Lower leg skin (tissue), 4 donors: ENCODE measurements at places on chromosomes 1 and 21.

DNA sequence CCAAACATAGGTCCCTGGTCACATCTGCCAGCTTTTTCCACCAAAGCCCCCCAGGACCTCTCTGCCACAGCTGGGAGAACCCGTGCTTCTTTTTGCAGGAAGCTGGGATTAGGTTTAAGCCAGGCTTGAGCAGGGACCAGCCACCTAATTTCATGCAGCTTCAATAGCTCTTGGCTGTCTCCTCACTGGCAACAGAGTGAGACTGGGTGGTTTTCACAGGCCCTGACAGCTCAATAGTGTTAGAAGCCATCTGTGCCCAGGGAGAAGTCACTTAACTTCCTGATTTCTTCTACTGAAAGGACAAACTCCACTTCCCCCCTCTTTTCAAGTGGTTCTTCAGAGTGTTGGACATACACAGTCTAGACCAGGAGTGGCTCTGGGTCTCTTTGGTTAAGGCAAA, 20.4 kb upstream of the SRSF4 start:
- DNase-seq, result no peak

DNA sequence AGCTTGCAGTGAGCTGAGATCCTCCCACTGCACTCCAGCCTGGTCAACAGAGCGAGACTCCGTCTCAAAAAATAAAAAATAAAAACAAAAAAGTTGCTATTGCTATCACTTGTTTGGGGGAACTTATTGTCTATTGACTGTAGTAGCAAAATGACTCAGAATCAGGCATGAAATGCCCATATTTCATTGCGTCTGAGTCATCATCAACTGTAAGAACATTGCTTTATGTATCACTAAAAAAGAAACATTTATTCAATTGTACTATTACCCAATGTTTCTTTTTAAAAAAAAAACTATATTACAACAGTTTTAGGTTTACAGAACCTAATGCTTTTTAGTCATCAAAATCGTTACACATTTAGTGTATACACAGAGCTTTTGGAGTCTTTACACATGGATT, 91.0 kb upstream of the FMN2 start:
- no peak for DNase-seq

- DNase-seq, result no peak
Observed at GRCh38 chr1:8629241-8630091, 188.0 kb downstream of the RERE start.

GRCh38 chr1:219958875-219959417, 30.6 kb upstream of the SLC30A10 start:
- DNase-seq, result no peak

- DNase-seq, result no peak
Observed at GRCh38 chr1:209937996-209938959, at the start of gene SYT14. Gene SYT14, plus strand, starts transcription at chr1:209938217. Its CDS starts 48 bp downstream, at chr1:209938265.

GRCh38 chr1:82598337-82598736, 797.6 kb downstream of the ADGRL2 start:
- no peak for DNase-seq

GRCh38 chr1:180237869-180238476, 7.9 kb downstream of the LHX4 start:
- DNase-seq, result no peak

- no peak for DNase-seq
Observed at GRCh38 chr1:214494706-214495105, 56.7 kb downstream of the PTPN14 start.

GRCh38 chr21:41877901-41878830, 978 bp downstream of the PRDM15 start:
- no peak for DNase-seq

DNA sequence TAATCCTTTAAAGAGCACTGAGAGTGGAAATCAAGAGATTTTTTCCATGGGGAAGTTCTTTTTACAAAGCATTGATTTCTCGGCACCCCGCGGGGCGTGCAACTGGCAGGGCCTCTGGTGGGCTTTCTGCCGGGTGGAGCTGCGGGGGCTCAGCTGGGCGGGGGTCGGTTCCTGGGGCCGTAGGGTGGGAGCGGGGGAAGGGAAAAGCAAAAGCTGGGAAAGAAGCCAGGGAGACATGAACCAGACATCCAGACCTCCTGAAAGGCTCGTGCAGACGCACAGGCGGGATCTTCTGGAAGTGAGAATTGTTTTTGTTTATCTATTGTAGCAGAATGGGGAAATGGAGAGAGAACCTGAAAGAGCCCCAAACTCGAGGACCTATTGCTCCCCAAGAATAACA, 235.2 kb downstream of the FAM72C start:
- no peak for DNase-seq

DNA sequence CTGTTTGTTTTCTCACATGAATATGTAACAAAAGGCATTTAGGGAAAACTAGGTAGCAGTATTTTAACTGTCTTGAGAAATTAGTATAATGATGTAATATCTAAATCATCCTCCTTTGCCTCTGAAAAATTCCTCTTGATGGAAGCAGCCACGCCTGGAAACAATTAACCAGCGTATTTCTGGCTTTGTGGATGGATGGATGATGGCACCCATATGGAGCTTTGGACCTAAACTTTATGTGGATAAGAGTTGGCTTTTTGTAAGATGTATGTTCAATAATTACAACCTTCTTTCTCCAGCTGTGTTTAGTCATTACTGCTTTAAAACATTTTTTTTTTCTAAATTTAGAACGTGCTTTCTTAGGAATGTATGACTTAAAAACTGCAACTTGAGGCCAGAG, 12.7 kb downstream of the CDCA8 start:
- no peak for DNase-seq

DNA sequence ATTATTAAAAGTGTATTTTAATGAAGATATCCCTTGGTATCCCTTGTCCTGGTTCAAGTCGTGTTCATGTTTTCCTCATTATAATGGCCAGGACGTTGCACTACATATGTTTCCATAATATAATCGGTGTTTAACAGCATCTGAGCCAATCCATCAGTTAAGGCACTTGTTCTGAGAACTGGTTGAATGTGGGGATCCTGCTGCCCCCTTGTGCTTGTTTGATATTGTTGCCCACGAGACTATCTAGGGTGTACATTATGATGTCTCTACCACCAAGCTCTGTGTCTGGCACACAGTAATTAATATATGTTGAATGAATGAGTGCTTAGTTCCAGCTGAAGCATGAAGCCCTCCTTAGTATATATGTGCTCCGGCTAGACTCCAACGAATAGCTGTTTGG, 193.0 kb downstream of the CACNA1E start:
- no peak for DNase-seq

- DNase-seq, result no peak
Observed at GRCh38 chr1:181124291-181124751, 35.8 kb downstream of the IER5 start.

GRCh38 chr1:90964444-90965035, 57.3 kb downstream of the ZNF644 start:
- DNase-seq, result no peak

DNA sequence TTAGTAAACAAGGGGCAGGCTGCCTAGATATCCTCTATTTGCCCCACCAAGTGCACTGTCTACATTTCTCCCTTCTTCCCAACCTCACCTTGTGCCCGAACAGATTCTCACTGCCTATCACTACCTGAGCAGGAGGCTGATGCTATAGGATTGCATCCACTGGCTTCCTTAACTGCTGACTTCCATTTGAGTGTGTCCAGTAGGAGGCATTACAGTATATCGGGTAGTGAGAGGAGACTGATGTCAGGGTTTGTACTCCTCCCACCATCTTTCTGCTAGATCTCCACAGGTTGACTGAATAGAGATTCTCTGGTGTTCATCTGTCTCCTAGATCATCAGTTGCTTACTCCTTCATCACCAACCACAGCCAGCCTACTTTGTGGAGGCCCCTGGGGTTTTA, 796.3 kb downstream of the LRRIQ3 start:
- no peak for DNase-seq

DNA sequence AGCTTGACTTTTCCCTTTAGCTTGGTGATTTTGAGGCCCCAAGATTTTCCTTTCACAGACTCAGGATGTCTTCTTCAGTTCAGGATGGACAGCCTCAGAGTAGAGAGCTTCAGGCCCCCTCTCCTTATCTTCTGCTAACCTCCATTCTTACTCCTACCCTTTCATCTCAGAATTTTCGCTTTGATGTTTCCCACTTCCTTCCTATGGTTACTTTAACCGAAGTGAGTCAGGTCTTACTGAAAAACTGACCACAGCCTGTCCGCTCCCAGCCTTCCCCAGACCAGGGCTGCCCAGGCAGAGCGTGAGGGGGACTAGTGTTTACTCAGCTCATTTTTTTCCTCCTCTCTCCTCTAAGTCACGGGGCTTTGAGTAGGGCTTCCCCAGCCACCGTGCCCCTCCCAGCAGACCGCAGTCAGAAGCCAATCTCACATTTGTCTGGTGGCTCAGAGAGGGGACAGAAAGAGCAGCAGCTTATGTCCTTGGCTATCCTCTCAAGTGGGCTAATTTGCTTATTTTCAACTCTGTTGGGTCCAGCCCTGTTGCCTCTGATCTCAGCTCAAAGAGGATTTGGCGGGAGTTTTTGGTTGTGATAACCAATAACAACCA, 4.2 kb upstream of the IL19 start:
- peak; percentile 36 for DNase-seq

DNA sequence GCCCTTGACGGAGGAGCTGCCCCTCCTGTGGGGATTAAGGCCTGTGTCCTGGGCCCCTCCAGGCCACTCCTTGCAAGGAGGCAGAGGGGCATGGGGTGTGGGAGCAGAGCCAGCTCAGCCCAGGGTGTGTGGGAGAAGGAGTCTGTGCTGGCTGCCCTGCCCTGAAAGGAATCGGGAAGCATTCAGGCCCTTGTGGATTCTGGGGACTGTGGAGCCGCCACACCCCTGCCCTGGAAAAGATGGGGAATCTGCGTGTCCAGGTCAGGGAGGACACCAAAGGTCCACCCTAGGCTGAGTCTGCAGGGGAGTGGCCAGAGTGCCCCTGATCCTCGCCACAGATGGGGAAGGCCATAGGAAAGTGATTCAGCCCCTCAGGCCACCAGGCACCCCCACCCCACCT, 16.5 kb upstream of the PRDM16 start:
- DNase-seq, result peak; percentile 39

DNA sequence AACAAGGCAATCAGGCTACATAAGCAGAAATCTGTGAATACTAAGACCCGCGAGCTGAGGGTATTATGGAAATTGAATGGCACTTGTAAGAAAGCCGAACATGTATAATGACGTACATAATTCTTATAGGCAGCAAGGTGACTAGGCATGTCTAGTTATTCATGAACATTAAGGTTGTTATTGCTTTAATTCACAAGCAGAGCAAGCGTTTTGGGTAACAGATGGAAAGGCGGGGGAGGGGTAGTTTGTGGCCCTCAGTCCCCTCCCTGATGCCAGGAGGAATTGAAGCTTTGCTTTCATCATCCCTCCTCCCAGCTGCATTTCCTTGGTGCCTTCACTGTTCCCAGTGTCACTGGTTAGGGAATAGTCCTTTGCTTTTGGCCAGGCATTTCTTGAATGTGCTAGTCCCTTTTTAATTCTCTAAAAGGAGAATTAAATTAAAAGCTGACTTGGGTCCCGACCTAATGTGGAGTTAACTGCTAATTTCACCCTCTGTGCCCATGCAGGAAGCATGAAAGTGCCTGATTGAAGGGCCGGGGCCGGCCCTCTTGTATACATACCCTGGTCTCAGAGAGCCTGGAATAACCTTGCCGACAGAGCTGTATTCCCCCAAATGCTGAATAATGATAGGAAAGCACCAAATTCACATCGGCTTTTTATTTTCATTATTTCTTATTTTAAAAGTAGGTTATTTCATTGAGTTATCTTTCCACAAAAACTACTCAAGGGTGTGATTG, 42.5 kb downstream of the RYR2 start:
- DNase-seq, result no peak

- peak; percentile 95 for DNase-seq
Observed at GRCh38 chr1:20093940-20094391, 24.0 kb downstream of the PLA2G5 start.

GRCh38 chr1:117605164-117605773, 579 bp upstream of the TENT5C start:
- DNase-seq, result peak; percentile 23
